Hepatic stellate cell (primary cell): ENCODE measurements at places on chromosomes 6 and 20.

GRCh38 chr6:107714104-107714503, 110.0 kb downstream of the SCML4 start:
- DNase-seq: no peak

DNA sequence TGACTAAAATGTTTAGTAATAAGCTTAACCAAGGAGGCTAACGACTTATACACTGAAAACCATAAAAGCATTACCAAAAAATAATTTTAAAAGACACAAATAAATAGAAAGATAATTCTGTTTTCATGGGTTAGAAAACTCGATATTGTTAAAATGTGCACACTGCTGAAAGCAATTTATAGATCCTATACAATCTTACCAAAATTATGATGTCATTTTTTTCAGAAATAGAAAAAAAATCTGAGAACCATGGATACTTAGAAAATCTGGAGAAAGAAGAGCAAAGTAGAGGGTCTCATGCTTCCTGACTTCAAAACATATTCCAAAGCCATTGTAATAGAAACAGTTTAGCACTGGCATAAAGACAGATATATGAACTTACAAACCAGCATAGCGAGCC, 46.6 kb downstream of the HCRTR2 start:
- no peak for DNase-seq

GRCh38 chr20:3093861-3094361, 9.4 kb upstream of the AVP start:
- no peak for DNase-seq

GRCh38 chr6:136887953-136888352, 34.1 kb upstream of the SLC35D3 start:
- DNase-seq: no peak

DNA sequence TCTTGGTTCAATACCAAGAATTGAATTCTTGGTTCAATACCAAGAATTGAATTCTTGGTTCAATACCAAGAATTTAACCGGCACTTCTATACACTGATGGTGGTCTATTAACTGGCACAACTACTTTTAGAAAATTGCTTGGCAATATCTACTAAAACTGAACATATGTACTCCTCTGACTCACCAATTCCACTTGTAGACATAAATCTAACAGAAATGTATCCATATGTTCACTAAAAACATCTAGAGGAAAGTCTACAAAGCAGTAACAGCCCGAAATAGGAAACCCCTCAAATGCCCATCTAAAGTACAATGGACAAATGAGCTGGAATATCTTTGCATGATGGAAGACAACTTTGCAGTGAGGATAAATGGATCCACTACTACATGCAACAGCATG, 71.9 kb downstream of the KIF16B start:
- DNase-seq: no peak

GRCh38 chr20:48959899-48960550, 38.5 kb downstream of the ARFGEF2 start:
- no peak for DNase-seq

- no peak for DNase-seq
Measured at GRCh38 chr6:51277474-51277873, 458.8 kb downstream of the TFAP2B start.

DNA sequence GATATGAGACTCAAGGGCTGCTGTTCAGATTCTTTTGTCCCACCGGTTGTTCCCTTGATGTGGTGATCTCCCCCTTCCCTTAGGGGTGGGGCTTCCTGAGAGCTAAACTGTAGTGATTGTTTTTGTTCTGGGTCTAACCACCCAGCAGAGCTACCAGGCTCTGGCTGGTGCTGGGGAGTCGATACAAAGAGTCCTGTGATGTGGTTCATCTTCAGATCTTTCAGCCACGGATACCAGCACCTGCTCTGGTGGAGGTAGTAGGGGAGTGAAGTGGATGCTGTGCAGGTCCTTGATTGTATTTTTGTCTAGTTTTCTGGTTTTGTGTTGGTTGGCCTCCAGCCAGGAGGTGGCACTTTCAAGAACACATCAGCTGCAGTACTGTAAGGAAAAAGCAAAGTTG, 801.6 kb downstream of the EPHA7 start:
- DNase-seq: no peak

DNA sequence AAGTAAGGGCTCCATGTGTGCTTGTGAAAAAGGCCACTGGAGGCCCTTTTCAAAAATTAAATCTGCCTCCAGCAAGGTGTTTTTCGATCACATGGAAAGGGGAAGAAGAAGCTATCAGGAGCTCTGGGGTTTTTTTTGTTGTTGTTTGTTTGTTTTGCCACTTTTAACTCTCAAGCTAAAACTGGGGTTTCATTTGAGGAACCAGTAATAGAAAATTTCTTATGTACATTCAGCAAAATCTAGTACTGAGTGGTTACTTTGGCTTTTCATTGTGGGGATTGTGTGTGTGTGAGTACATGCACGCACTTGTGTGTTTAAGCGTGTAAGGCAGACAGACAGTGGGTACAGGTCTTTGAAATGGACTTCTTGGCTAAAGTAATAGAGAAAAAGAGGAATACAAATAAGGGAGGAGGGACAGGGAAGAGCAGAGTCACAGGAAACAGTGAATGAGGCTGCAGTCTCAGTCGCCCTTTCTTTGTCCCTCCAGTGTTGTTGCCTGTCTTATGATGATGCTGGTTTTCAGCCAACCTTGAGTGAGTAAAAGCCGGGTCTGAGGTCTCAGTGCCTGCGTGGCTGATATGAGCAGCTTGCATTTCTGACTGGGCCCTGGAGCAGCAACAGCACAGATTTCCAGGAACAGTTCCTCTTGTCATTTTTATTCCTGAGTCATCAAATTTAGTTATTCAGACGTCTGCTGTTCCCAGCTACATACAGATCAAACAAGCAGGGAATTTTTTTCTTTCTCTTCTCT, 26.2 kb downstream of the SLC16A10 start:
- no peak for DNase-seq

DNA sequence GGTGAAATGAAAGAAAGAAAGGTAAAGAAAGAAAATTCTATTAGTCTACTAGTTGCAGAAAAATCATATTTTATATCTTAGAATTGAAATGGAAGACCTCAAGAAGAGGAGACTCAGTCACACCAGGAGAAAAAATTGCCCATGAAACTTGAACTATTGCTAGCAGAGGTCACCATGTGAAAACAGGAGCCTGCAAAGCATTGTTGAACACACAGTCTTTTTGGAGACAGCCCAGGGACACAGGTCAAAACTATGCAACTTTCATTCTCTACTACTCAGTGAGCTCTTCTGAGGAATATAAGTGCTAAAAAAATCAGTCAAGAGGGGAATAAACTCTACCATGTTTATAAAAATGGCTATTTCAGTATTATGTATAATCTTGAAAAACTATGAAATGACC, 89.8 kb upstream of the TENT5A start:
- DNase-seq: no peak

GRCh38 chr6:2850538-2851113, 9.0 kb upstream of the SERPINB1 start:
- no peak for DNase-seq

DNA sequence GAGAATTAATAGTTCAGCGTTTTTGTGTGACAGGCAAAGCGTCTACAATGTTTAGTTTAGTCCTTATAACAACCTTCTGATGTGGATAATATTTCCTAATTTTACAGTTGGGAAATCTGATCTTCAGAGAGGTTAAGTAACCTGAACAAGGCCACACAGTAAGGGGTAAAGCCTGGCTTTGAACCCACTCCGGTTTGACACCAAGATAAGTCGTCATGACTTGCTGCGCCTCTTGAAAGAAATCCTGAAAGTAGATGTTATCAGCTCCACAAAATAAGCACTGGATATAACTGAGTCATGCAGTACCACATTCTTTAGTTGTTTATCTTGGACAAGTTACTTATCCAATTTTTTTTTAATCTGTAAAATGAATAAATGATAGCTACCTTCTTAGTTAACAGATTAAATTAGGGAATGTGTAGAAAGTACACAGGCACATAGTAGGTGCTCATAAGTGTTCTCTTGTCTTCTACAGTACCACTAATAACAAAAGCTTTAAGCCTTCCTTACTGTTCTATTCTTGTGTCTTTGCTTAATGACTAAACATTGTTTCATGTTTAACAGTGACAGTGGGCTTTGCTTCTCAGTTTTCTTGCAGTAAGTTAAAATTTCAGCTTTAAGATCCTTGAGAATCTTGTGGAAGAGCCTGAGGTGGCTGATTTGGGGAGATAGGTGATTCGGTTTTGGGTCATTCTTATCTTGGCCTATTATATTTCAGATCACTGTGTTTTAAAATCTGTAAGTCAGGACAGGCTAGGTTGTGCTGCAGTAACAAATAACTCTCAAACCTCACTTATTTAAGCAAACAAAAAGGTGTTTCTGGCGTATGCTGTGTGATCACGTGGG, 2.1 kb downstream of the HIVEP1 start:
- peak; percentile 60 for DNase-seq

DNA sequence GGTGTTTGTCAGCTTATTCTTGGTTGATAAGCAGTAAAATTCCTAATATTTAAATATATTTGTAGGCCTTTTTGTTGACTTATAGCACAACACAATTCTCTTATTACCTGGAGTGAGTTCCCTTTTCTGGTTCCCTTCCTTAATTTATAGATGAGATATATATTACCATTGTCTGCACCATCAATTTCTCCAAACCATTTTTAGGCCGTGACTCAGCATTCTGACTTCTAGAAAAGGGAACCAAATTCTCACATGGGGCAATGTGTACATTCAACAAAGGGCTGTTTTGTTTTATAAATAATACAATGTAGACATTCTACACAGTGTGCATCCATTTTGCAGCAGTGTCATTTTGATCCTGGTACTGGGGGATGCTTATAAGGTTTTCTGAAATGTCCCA, 52.8 kb downstream of the NCOA7 start:
- no peak for DNase-seq

DNA sequence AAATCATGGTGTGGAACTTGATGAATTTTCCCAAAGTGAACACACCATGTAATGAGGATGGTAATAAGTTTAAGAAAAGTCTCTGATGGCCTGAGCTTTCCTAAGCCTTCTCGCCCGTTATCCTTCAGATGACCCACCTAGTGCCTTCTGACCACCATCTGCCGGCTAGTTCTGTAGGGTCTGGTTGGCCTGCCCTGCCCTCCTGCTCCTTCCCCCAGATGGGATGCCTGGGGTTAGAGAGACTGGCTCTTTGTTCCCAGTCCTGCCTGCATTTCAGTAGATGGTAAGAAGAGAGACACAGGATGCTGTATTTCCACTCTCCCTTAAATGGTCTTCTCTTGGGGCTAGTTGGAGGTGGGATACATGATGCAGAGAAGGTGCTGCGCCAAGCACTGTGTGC, 43.0 kb downstream of the TIAM2 start:
- no peak for DNase-seq

- no peak for DNase-seq
Measured at GRCh38 chr20:36728986-36729385, 16.9 kb downstream of the NDRG3 start.

GRCh38 chr6:170388113-170388512, 81.6 kb downstream of the FAM120B start:
- no peak for DNase-seq

- no peak for DNase-seq
Measured at GRCh38 chr6:122717350-122717749, 62.2 kb upstream of the FABP7 start.

DNA sequence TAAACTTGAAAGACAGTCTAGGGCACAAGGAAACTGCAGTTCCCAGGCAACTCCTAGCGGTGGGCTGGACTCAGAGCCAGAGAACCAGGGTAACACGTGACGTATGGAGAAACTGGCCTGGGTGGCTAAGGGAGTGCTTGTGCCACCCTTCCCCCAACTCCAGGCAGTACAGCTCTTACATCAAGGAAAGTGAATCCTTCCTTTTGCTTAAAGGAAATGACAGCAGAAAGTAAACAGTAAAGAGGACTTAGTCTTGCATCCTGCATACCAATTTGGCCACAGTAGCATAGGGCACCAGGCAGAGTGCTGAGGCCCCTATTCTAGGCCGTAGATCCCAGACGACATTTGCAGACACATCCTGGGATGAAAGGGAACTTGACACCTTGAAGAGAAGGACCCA, 322.8 kb downstream of the CD109 start:
- DNase-seq: no peak

DNA sequence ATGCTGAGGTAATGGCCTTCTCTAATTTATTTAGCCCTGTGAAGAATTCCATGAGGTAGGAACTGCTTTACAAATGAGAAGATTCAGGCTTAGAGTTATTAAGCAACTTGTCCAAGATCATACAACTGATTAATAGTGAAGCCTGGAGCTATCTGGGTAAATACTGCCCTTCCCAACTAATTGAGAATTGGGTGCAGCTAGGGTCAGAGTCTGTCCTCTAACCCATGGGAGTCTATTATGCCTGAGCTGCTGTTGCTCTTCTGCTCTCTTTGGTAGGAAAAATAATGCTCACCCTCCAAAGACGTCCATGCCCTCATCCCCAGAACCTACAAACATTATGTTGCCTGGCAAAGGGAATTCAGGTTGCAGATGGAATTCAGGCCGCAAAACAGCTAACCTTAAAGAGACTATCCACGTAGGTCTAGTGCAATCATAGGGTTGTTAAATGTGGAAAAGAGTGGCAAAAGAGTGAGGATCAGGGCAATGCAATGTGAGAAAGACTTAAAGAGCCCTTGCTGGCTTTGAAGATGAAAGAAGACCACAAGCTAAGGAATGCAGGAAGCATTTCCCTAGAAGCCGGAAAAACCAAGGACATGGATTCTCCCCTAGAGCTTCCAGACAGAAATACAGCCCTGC, 90.1 kb downstream of the SPTLC3 start:
- no peak for DNase-seq

DNA sequence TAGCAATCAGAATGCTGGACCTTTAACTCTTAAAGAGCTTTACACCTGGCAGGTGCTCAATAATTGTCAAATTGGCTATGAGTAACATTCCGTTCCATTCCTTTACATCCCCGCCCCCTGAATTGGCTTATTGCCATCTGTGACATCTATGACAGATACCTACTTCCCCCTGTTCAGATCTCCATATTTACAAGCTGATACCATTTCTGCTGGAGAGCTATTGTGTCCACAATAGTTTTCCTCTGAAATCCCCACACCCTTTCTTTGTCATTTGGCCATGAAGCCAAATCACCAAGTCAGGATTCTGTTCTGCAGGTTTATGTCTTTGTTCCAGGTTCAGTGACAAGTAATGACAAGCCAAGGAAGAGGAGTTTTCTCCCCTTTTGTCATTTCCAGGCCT, 3.2 kb downstream of the CDH26 start:
- no peak for DNase-seq

DNA sequence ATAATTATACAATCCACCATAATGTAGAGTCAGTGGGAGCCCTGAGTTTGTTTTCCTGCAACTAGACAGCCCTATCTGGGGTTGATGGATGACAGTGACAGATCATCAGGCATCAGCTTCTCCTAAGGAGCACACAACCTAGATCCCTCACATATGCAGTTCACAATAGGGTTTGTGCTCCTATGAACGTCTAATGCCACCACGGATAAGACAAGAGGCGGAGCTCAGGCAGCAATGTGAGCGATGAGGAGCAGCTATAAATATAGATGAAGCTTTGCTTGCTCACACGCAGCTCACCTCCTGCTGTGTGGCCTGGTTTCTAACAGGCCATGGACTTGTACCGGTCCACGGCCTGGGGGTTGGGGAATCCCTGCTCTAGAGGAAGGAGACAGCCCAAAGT, 25.9 kb downstream of the EDEM2 start:
- DNase-seq: no peak
